ENCODE measurements at places on chromosomes 2 and 18.

DNA sequence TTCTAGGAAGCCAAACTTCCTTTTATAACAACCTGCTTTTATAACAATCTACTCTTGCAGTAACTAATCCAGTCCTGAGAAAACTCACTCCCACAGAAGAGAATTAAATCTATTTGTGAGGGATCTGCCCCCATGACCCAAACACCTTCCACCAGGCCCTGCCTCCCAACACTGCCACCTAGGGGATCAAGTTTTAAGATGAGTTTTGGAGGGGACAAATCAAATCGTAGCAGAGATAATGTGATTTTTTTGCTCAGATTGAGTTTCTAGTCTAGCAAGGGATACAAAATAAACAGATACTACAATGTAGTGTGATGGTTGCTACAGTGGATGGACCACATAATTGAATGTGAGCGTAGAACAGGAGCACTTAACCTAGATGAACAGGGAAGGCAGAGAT, 52.2 kb downstream of the NCOA1 start:
- no peak for DNase-seq

DNA sequence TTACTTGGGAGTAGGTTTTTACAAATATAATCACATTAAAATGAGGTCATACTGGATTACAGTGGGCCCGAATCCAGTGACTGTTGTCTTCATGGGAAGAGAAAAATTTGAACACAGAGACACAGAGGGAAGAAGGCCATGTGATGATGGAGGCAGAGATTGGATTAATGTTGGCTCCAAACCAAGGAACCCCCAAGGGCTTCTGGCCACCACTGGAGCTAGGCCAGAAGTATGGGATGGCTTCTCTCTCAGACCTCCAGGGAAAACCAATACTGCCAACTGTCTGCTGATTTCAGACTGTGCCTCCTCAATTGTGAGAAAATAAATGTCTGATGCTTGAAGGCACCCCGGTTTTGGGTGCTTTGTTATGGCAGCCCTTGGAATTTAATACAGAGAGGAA, 76.0 kb downstream of the ALPK2 start:
- no peak for DNase-seq

DNA sequence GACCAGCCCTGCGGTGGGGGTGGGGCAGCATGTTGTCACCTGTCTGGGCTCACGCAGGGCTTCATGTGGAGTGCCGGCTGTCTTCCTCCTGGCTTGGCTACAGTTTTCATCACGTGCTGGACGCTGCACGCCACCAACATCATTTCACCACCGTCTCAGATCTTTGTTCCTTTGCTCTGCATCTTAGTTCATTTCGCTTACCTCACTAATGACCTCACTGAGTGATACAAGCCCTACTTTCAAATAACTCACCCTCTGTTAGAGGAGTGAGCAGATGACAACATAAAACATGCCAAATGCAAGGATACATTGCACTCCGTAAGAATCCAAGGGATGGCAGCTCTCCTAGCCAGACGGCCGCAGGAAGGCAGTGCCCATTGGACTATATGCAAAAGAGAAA, 527.5 kb downstream of the GALR1 start:
- DNase-seq = no peak

DNA sequence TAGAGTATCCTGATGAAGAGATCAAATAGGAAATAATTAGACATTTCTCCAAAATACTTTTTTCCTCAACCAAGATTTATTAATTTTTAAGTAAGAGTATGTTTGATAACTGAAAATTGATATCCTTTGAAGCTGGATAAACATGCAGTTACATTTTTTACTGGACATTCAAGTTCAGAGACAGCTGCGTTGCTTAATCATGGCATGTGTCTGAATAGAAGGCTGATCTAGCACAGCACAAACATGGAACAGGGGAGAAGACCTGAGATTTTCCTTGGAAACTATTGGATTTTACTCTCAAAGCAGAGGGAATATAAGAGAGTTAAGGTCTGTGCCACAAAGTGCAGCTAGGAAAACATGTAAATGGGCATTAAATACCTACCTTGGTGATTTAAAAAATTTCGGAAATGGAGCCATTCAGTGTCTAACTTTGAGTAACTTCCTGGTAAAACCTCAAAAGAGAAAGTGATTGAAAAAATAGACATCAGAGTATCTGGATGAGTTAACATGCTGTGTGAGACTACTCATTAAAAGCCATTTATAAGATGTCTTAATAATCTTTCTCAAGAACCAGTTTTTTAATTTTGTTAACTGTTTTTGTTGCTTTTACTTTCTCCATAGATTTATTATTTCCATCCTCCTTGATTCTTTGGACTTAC, 31.8 kb downstream of the CRIM1 start:
- no peak for DNase-seq
